Midbrain (tissue), 1 donor: ENCODE measurements at places on chromosomes 6 and 20.

DNA sequence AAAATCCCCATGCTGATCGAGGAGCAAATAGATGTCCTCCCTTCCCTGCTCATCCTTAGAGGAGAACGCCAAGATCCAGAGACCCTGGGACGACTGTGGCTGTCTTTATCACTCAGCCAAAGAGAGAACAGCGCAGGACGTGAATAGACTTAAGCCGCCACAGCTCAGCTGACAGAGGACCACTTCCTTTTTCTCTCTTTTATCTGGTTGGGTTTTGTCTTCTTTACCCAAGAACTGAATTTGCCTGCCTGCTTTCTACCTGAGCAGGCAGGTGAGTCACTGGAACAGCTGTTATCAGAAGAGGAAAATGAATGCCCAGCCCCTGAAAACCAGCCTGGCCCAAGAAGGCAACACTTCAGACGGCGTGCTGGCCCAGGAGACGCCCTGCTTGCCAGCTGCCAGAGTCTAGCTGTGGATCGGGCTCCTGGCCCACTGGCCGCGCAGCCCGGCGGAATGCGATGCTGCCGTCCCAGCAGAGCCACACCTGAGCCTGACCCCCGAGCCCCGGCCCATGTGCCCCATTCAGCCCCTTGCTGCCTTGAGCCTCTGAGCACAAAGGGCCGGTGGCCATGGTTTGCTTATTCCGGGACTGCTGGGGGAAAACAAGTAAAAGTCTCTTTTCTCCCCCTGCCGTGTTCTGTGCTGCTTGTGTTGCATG is 82.1 kb downstream of the TCP11 start:
- no peak for DNase-seq

DNA sequence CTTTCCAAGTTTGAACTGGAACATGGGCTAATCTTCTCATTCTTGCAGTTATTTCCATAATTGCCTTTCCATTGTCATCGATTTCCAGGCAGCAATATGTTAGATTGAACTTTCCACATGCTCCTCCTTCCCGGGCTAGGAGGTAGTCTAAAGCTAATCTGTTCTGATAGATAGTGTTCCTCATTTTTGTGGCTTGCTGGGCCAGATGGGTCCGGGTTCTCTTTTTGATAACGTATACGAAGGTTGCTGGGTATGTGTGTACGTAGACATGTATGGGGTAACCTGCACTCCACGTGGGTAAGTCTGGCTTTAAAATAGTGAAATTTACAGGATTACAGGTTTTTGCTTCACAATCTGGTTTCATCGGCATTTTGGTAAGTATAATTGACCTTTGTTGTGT is 14.0 kb upstream of the GMPR start:
- no peak for DNase-seq

GRCh38 chr6:166415306-166415705 is 32.6 kb upstream of the MPC1 start:
- no peak for DNase-seq

- no peak for DNase-seq
These were observed 47.4 kb downstream of the TRDN start for GRCh38 chr6:123589317-123589716.

DNA sequence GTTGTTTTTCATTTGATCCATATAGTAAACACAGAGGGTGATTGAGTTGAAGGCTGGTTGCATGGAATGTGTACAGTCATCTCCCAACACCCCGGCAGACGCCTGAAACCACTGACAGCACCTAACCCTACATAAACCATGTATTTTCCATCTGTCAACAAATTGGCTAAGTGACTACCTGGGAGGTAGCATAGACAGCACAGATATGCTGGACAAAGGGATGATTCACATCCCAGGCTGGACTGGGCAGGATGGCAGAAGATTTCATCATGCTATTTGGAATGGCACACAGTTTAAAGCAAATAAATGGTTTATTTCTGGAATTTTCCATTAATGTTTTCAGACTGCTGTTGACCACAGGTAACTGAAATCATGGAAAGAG is 4.4 kb upstream of the VIP start:
- DNase-seq: no peak

- DNase-seq: no peak
These were observed 17.9 kb upstream of the TRIM26 start for GRCh38 chr6:30231067-30231466.

- no peak for DNase-seq
These were observed 152.6 kb downstream of the BCKDHB start for GRCh38 chr6:80259118-80259517.

GRCh38 chr6:34986845-34987246 is 97.8 kb downstream of the ANKS1A start:
- DNase-seq: peak; percentile 84

DNA sequence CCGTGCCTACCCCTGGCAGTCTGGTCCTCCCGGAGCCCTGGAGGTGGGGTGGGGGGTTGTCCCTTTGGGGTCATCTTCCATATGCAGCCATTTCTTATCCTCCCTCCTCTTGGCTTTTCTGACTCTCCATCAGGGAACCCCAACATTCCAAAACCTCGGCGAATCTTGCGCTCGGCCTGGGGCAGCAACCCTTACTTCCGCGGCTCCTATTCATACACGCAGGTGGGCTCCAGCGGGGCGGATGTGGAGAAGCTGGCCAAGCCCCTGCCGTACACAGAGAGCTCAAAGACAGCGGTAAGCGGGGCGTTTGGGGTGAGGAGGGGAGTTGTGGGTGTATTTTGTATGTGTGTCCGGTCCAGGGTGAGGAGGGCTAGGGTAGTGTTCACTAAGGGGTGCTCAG is 168.0 kb upstream of the RNF24 start:
- DNase-seq: no peak

DNA sequence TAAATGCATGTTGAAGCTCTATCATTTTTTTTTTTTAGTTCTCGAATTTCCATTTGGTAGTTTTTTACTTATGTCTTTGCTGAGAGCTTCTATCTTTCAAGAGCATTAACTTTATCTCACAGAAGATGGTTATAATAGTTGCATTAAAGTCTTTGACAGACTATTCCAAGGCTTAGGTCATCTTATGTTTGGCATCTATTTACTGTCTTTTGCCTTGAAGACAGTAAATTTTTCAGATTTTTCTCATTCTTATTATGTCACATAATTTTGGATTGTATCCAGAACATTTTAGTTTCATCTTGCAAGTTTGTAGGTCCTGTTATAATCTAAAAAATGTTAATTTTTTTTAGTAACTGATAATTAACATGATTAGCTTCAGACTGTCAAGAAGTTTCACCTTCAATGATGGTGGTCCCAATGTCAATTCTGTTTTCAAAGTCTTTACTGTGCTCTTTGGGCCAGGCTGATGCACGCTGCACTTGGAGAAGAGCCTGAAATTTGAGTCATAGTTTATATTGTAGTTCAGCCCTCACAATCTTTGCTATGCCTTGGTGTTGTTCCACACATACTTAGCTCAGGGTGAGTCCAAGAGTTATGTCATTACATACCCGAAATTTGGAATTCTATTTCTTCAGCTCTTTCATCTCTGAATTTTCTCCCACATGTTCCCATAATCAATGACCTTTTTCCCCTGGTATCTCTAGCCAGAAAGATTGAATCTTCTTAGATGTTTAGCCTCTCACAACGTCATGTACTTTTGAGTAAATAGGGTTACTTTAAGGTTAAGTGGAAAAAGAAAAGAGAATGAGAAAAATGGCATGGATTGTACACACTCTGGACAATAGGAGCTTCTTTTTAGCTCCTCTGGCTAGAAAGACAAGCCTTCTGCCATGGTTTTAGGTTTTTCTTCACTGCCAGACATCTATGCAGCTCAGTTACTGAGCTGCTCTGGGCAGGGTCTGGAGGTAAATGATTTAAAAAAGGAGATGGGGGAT is 110.3 kb upstream of the BTBD3 start:
- no peak for DNase-seq

DNA sequence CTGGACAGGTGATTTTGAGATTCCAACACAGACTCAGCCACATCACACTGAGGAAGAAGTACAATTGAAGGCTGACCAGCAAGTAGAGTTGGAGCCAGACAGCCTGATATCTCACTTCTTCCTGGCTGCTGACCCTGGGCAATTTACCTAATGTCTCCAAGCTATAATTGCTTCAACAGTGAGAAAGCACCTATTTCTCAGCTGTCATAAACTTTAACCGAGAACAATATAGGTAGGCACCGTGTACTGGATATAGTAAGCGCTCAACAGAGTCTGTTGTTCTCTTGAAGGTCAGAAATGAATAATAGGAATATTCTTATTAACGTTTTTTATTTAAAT is 28.3 kb downstream of the STX7 start:
- no peak for DNase-seq

DNA sequence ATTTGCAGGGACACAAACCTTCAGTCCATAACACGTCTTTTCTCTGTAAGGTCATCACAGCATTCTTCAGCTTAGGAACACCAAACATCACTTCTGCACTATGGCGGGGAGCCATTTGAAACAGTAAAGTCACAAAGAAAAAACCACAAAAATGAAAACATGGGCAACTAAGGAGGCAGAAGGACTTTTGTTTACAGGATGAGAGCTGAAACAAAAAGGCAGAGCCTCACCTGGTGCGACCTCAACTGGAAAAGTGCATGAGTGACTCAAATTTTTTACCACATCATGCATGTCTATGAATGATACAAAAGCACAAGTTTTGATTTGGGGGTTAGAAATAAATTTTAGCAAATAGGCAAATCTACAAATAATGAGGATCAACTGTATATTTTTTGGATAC is 68.2 kb upstream of the TNFAIP3 start:
- no peak for DNase-seq
